ENCODE measurements at places on chromosomes 6 and 20.

- DNase-seq: no peak
These were observed 27.9 kb downstream of the ADRM1 start for GRCh38 chr20:62330576-62331317.

DNA sequence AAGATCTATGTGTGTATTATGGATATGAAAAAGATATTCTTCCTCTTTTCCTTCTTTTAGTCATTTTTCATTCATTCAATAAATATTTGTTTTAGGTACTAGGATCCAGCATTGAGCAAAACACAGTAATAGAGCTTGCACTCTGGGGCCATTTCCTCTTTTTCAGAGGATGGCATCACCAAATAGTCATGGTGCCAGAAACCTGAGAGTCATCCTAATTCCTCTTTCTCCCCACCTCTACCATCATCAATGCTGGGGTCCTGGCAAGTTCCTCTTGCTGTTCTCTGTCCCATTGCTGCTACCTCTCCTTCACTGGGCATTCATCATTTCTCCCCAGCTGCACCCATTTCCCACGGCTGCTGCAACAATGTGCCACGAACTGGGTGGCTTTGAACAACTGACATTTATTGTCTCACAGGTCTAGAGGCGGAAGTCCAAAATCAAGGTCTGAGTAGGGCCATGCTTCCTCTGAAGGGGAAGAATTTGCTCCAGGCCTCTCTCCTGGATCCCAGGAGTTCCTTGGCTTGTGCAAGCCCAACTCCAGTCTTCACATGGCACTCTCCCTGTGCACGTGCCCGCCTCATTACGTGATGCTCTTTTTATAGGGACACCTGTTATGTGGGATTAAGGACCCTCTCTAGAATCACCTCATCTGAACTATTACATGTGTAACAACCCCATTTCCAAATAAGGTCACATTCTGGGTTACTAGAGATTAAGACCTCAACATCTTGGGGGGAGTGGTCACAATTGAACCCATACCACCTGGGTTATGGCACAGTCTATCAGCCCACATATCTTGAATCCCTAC, 9.5 kb upstream of the IGF2R start:
- DNase-seq: no peak

GRCh38 chr6:20978151-20978614, 443.9 kb downstream of the CDKAL1 start:
- DNase-seq: no peak

GRCh38 chr20:57536771-57537724, 12.1 kb upstream of the CTCFL start:
- DNase-seq: no peak

- DNase-seq: peak; percentile 58
These were observed 53.3 kb downstream of the ISM1 start for GRCh38 chr20:13274275-13274861.

DNA sequence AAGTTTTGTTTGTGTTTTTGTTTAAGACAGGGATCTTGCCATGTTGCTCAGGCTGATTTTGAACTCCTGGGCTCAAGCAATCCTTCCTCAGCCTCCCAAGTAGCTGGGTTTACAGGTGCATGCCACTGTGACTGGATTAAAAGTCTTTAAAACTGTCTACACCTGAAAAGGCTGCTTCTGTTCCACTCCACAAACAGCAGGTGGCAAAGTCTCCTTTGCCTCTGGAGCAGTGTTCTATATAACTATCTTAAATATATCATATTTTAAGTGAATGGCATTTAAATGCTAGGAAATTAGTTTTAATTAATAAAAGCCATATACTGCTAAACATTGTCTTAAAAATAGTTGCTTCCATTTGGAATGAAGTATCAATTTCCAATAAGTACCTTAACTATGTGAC, 89.2 kb upstream of the BCLAF1 start:
- DNase-seq: no peak

- no peak for DNase-seq
These were observed 696.7 kb downstream of the PTPRT start for GRCh38 chr20:42493001-42493400.

DNA sequence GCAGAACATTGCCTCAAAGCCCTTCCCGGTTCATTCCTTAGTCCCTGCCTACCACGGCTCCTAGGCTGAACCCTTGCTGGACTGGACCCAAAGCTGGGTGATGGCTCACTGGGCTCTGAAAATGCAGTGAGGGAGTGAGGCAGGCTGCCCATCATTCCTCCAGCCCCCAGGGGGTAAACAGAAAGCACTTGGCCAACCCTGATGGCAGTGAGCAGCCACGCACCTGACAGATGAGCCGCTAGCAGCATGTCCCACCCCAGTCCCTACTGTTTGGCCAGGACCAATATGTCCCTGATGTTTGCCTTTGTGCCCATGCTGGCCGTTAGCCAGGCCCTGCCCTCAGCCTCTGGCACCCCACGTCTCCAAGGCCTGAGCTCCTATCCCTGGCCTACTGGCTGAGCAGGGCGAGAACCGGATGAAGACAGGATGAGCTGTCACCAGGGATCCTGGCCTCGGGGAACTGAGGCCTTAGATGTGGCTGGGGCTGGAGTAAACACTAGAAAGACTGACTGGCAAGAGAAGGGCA, 19.4 kb upstream of the BAK1 start:
- DNase-seq: no peak

- no peak for DNase-seq
These were observed 479.8 kb upstream of the IMPG1 start for GRCh38 chr6:76552268-76552667.

DNA sequence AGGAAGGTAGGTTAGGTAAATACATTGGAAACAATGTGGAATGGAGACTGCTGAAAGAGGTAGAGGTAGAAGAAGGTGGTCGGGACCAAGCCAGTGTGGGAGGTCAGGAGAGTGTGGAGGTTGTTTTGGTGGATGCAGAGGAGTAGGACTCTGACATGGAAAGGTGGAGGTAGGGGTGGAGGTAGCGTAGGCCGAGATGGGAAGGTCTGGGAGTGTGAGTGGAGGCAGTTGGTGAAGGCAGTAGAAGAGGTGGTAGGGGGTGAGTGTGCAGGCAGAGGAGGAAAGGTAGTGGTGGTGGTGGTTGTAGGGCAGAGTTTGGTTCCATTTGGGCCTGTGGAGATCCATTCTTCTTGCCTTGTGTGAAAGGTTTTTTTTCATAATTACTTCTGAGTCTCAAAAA, 599.6 kb upstream of the FLRT3 start:
- no peak for DNase-seq

DNA sequence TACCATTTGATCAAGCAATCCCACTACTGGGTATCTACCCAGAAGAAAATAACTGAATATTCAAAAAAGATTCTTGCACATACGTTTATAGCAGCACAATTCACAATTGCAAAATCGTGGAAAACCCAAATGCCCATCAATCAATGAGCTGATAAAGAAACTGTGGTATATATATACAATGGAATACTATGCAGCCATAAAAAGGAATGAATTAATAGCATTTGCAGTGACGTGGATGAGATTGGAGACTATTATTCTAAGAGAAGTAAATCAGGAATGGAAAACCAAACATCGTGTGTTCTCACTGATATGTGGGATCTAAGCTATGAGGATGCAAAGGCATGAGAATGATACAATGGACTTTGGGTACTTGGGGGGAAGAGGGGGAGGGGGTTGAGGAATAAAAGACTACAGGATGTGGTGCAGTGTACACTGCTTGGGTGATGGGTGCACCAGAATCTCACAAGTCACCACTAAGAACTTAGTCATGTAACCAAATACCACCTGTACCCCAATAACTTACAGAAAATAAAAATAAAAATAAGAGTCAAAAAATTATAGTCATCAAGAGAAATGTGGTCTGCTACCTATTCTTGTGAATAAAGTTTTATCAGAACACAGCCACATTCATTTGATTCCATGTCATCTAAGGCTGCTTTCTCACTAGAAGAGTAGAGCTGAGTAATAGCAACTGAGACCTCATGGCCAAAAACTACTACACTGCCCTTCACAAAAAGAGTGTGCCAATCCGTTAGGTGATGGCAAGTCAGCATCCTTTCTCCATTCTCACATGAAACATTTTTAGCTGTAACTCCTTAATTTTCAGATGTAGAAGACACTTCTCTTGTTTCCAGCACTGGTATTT, 8.7 kb upstream of the HUS1B start:
- DNase-seq: no peak

DNA sequence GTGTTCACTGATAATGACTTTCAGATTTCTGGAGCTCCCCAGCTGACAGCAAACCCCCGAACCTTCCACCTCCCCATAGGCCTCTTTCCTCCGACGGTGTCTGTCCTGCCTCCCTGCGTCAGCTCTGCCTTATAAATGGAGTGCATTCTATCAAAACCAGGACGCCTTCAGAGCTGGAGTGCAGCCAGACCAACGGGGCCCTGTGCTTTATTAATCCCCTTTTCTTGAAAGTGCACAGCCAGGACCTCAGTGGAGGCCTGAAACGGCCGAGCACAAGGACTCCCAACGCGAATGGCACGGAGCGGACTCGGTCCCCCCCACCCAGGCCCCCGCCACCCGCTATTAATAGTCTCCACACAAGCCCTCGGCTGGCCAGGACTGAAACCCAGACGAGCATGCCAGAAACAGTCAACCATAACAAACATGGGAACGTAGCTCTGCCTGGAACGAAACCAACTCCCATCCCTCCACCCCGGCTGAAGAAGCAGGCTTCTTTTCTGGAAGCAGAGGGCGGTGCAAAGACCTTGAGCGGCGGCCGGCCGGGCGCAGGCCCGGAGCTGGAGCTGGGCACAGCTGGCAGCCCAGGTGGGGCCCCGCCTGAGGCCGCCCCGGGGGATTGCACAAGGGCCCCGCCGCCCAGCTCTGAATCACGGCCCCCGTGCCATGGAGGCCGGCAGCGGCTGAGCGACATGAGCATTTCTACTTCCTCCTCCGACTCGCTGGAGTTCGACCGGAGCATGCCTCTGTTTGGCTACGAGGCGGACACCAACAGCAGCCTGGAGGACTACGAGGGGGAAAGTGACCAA, 42.3 kb upstream of the NAA20 start:
- DNase-seq: peak; percentile 81

DNA sequence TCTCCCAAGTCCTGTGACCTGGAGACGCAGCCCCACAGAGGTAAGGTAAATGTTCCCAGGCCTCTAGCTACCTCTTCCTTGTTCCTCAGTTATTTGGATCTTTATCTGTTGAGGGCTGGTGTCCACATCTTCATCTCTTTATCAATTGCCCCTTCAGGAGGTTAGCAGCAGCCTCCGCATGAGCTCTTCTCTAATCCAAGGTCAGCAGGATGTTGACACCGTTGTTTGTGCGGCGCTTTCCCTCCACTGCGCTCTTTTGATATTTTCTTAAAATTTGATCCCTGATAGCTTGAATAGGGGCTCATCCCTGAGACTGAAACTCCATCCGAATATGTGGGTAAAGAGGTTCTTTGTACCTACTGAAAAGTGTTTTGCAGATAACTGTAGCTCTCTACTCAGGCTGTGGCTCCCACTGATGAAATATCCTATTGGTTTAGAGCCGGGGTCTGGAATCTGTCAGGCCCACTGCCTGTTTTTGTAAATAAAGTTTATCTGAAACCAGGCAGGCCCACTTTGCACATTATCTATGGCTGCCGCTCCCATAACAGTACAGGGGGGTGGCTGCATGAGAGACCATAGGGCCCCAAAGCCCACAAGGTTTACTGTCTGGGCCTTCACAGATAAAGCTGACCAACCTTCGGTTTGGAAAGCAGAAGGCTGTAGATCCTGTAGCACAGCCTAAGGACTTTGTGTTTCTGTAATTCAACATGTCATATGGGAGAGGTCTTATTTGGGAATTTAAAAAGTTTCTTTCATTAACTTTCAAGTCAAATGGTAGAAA, 362.6 kb downstream of the QKI start:
- DNase-seq: no peak

- DNase-seq: no peak
These were observed 21.4 kb downstream of the SLC12A5 start for GRCh38 chr20:46050444-46050843.

GRCh38 chr6:138266095-138266494, 47.8 kb upstream of the PBOV1 start:
- DNase-seq: no peak

GRCh38 chr20:25668446-25668845, 28.2 kb downstream of the ZNF337 start:
- DNase-seq: no peak

GRCh38 chr6:43120944-43121913, 45.1 kb downstream of the PTK7 start:
- no peak for DNase-seq

Data from renal pelvis (tissue), 12 donors.